IMR-90 (cell line): ENCODE measurements at places on chromosomes 6 and 20. TPM values are rescaled to one million over a fixed set of nuclear protein-coding genes. Genes with fewer than 3 reads are reported as not detected.
A peak's percentile ranks its signal among the peaks of the same experiment; 100 is the strongest.

- DNase-seq: no peak
Observed at GRCh38 chr6:160714731-160715316, 12.8 kb downstream of the PLG start.

CARMIL1 gene
- 0.90 and 1.3 TPM in 2 replicates for polyA plus RNA-seq

APCDD1L gene
- 18.0 and 18.3 TPM in 2 replicates for polyA plus RNA-seq

GRCh38 chr20:33811776-33812151 lies 616 bp downstream of the CHMP4B start:
- DNase-seq: no peak

RAB44 gene
- 0.03 and 0.06 TPM in 2 replicates for polyA plus RNA-seq

- no peak for DNase-seq
Observed at GRCh38 chr20:15902493-15902892, 670.8 kb downstream of the KIF16B start.

- DNase-seq: no peak
Observed at GRCh38 chr20:43945391-43946205, 30.9 kb downstream of the TOX2 start.

RCAN2 gene
- 1.8 TPM in 2 replicates for polyA plus RNA-seq

DNA sequence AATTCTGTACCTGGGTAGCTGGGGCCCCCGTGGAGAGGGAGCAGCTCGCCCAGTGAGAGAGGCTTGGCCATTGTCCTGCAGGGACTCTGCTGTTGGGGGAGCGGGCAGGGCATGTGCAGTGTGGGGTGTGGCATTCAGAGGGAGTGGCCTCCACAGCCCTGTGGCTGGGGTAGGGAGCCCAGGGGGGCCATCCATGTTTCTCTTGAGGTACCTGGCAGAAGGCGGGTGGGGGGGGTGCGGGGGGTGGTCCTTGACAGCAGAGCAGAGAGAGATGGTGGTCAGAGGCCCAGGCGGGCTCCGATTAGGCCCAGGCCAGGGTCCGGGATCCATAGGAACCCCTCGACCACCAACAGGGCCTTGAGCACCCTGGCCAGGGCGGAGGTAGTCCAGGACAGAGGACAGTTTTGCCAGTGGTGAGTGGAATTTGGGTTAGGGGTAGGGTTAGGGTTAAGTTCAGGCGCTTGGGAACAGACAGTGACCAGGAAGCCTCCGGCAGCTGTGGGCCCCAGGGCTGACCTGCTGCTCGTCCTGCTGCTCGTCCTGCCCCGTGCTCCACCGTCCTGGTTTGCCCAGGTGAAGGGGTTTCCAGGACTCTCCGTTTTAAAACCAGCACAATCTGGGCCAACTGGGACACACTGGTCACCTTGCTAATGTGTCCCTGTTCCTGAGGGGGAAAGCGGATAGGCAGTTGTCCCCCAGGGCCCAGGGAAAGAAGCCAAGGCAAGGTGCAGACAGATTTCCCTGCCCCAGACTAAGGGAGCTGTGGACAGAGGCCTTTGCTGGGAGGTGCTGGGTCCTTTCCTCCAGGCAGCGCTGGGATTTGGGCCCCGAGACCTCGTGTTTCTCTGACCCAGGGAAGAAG lies 24.8 kb upstream of the MYT1 start:
- DNase-seq: no peak

SEL1L2 gene
- not detected in 2 replicates for polyA plus RNA-seq

ANGPT4 gene
- polyA plus RNA-seq: not detected in 2 replicates

EDN1 gene
- 8.5 and 9.0 TPM in 2 replicates for polyA plus RNA-seq

DNA sequence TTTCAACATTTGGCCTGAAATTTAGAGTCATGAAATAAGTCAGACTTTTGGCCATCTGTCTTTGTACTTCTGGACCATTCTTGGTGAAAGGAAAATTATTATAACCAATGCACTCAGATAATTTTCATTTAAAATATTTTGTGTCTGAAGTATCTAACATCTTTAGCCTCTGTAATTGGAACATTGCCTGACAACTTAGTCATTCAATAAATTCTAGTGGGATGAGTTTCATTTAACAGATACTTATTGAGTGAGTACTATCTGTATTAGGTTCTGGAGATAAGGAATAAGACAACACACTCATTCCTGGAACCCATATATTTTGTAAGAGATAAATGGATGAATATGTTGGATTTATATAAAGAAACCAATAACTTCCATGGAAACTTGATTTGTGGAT lies 536.0 kb downstream of the BCKDHB start:
- peak; percentile 86 for DNase-seq

DNA sequence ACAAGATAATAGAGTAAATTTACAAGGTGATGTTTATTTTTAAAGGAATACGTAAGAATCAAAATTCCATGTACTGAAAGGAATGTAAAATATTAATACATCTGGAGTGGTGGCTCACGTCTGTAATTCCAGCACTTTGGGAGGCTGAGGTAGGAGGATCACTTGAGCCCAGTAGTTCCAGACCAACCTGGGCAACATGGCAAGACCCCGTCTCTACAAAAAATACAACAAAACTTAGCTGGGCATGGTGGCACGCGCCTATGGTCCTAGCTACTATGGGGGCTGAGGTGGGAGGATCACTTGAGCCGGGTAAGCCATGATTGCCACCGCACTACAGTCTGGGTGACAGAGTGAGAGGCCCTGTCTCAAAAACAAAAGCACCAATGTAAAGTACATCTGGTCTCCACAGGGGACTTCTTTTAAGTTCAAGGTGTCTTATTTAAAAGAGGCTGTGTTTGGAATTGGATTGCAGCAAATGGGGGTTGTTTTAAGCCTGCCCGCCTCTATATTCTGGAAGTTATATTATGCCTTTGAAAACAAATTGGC lies 36.9 kb downstream of the ARID1B start:
- DNase-seq: no peak

DNA sequence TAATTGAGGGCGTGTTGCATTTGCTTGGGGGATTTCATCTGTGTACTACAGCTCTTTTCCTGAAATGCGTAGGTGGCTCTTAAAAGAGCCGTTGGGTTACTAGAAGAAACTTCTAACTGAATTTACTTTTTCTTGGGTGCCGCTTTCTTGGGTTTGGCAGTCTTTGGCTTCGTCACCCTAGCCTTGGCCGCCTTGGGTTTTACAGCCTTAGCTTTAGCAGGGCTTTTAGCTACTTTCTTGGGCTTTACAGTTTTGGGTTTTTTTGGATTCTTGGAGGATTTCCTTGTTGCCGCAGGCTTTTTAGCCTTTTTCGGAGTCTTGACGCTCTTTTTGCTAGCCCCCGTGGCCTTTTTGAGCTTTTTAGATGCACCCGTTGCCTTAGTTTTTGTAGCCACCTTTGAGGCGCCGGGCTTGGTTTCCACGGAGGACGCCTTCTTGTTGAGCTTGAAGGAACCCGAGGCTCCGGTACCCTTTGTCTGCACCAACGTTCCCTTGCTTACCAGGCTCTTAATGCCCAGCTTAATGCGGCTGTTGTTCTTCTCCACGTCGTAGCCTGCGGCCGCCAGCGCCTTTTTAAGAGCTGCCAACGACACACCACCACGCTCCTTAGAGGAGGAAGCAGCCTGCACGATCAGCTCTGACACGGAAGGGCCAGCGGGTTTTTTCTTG lies 54.5 kb downstream of the TRIM38 start:
- DNase-seq: peak; percentile 34

DNA sequence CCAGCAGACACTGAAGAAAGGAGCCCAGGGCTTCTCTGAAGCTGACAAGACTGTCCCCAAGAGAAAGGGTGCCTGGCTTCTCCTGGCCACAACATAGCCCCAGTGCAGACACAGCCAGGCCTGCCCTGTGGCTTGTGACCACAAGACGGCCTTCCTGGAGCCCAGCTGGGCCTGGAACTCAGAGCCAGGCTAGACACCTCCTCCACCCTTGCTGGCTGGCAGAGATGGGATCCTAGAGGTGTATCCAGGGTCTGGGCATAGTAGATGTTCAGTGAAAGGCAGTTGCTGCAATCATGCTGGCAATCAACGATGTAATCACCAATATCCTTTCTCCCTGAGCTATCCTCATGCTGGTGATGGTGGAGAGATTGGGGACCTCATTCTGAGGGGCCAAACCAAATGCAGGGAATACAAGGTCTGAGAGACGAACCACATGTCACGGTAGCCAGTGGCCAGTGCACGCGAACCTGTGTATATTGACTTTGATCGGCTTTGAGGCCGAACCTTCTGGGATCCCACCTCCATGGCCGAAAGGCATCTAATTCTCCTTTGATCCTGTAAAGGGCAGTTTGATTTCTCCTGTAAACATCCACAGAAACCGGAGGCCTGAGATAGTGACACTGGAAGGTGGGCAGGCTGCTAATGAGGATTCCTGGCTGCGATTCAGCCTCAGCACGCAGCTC lies 115.2 kb downstream of the PSMB1 start:
- peak; percentile 14 for DNase-seq

OPN5 gene
- polyA plus RNA-seq: not detected in 2 replicates

GRCh38 chr6:6686748-6687601 lies 98.5 kb downstream of the LY86 start:
- no peak for DNase-seq

DNA sequence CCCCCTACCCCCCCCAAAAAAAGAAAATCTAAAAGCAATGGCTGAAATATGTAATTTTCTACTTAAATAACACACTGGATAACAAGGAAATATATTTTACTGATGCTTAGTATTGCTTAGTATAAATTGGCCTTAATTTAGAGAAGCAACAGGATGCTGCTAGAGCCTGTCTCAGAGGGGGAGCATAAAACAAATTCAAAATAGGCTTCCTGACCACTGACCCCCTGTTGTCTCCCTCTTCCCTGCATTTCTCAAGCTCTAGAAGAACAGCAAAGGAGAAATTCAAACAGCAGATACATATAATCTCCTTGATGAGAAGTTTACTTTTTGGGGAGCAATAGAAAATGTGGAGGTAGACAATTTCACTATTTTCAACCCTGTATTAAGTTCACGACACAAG lies 631.1 kb upstream of the GJE1 start:
- no peak for DNase-seq

GRCh38 chr6:160258346-160259142 lies at the start of gene SLC22A2:
SLC22A2 (minus strand) TSS chr6:160258821; CDS start chr6:160258757, 64 bp downstream.
- DNase-seq: no peak

DNA sequence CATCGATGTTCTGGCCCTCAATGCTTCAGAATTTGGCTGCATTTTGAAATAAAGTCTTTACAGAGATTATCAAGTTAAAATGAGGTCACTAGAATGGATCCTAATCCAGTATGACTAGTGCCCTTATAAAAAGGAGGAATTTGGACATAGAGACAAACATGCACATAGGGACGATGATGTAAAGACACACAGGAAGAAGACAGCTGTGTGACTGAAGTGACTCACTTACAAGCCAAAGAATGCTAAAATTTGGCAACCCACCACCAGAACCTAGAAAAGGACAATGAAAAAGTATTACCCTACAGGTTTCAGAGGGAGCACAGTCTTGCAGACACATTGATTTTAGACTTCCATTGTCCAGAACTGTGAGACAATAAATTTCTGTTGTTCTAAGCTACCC lies 322.8 kb upstream of the GJE1 start:
- DNase-seq: peak; percentile 34

ADAM33 gene
- polyA plus RNA-seq: 1.6 and 1.7 TPM in 2 replicates

DNA sequence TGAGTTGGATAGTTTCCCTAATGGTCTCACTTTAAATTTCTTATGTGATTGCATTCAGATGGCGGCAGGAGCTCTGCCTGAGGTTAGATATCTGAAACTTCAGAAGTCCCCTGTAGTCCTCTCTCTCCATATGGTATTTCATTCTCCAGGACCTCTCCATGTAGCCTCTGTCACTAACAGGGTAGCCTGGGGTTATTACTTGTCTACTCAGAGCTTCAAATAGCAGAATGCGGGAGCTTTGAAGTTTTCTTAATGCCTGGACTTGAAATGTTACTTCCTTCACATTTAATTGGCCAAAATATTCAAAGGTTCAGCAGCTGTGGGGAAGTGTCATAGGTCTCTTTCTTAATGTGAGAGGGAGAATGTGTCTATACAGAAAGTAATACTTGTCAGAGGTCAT lies 1370.4 kb downstream of the GRIK2 start:
- DNase-seq: no peak

GRCh38 chr20:23008667-23009066 lies 26.4 kb upstream of the SSTR4 start:
- DNase-seq: no peak

RNF8 gene
- polyA plus RNA-seq: 14.6 and 16.5 TPM in 2 replicates

GRCh38 chr20:288956-289692 lies 1.4 kb downstream of the C20orf96 start:
- no peak for DNase-seq

GRCh38 chr6:21099338-21100314 lies 493.9 kb upstream of the SOX4 start:
- no peak for DNase-seq

GRCh38 chr6:131215219-131215618 lies 80.0 kb downstream of the AKAP7 start:
- no peak for DNase-seq
